NCI-H446 (cell line): ENCODE measurements at places on chromosomes 7 and 10.

DNA sequence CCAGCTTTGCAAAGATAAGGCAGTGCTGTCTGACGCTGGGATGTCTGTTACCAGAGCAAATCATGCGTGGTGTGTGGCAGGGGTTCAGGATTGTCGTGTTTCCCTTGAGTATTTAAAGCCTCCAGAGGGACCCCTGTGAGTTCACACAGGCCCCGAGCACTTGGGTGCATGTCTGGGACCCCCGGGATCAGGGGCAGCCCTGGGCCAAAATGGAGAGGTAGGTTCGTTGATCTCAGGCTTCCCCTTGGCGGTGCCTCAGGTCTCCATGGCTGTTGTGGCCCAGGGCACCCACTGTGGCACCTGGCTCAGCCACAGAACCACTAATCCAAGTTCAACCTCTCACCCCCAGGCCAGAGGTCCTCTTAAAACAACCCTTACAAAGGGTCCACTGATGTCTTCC, 523.1 kb upstream of the DPP6 start:
- DNase-seq = no peak

DNA sequence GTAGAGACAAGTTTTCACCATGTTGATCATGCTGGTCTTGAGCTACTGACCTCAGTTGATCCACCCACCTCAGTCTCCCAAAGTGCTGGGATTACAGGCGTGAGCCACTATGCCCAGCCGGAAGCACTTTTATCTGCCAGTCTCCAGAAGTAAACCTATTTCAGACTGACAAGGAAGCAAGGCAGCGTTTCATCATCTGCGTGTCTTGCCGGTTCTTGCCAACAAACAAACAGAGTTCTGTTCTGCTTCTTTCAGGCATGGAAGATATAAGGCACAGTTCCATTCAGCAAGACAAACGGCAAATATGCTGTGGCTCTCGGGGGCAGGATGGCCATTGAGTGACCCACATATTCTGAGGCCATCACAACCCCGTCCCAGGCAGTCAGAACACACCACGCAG, 15.5 kb upstream of the LARP4B start:
- no peak for DNase-seq

DNA sequence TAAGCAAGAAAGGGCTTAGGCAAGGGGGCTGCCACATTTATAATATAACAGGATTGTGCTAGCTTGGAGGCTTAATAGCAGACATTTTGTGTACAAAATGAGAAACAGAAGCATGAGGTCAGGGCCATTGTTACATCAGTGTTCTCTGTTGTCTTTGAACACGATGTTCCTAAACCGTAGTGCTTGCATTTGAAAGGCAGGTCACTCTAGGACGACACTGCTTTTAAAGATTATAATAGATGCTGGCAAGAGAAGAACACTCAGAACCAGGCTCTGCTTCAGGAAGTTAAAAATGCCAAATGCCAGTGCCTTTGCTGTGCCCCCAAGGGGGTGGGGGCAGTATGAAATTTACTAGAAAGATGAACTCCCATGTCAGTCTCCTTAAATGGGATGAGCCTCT, 91.1 kb downstream of the SORCS3 start:
- no peak for DNase-seq

GRCh38 chr7:32887395-32887794, 4.2 kb downstream of the KBTBD2 start:
- no peak for DNase-seq

- DNase-seq = no peak
Measured at GRCh38 chr10:51144161-51144781, 70.0 kb downstream of the PRKG1 start.

DNA sequence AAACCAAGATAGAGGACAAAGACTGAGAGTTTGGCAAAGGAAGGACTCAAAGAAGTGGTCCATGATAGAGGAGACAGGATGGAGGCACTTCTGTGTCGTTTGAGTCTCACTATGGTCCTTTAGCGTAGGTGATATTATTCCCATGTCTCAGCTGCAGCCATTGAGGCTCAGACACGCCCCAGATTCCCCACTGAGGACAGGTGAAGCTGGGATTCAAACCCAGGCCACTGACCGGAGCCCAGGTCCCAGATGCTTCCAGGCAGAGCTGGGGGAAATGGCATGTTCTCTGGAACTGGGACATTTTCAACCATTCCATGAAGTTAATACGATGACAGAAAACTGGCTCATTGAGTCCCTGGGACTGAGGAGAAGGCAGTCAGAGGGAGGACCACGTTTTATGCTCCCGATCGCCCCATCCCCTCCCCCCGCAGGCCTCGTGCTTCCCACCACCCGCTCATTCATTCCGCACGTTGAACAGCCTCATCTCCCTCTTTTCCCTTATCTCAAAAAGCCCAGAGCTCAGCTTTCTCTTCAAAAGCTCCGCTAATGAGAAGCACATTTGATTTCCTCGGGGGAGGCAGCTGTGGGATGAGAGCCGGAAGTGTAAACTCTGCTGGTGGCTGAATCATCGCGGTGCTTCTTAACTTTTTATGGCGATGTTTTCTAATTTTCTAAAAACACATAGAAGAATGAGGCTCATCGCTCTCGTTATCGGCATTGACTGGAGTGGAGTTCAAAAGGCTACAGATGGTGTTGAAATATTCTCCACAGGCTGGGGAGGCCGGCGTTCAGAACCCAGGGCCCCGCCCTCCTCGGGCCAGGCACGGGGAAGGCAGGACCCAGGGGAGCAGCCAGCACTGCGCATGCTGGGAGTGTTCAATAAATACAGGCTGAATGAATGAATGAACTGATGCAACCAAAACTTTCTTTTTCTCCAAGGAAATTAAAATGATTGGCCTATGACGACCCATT, 64.0 kb downstream of the OAT start:
- DNase-seq = no peak

GRCh38 chr7:37694208-37695094, 10.9 kb downstream of the GPR141 start:
- no peak for DNase-seq

GRCh38 chr7:150738591-150739001, 1.4 kb downstream of the GIMAP5 start:
- DNase-seq = no peak

GRCh38 chr7:55024776-55025175, 6.0 kb downstream of the EGFR start:
- no peak for DNase-seq

GRCh38 chr10:9875353-9875752, 1142.3 kb upstream of the CELF2 start:
- DNase-seq = no peak

DNA sequence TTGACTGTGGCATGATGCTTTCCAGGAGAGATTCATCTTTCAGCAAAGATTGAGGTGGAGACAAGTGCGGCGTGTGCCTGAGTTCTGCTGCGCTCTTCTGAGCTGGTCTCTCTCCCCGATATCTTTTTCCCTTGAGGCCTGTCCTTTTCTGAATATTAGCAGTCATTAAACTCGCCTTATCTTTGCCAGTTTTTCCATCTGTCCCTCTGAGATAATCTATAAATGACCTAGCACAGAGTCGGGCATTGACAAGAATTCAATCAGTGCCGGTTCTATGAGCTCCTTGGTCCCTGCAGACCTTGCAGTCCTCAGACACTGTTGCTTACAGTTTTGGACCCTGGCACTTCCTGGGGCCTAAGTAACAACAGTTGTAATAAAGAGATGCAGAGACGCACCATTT, 89.7 kb upstream of the IKZF1 start:
- no peak for DNase-seq

DNA sequence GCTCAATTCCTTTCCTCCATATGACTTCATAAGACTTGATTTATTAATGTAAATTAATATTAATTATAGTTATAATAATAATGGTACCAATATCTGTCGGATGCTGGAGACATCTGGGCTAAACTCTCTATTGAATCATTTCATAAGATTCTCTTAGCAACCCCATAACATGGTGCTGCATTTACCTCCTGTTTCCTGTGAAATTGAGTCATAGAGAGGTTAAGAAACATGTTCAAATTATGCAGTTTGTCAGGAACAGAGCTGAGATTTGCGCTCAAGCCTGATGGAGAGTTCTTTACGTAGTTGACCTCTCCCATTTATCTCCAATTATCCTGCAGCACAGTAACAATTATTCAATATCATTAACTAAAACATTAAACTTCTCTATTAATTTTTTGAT, 621.8 kb upstream of the FZD8 start:
- no peak for DNase-seq

- DNase-seq = no peak
Measured at GRCh38 chr7:46955531-46955930, 626.4 kb downstream of the TNS3 start.

DNA sequence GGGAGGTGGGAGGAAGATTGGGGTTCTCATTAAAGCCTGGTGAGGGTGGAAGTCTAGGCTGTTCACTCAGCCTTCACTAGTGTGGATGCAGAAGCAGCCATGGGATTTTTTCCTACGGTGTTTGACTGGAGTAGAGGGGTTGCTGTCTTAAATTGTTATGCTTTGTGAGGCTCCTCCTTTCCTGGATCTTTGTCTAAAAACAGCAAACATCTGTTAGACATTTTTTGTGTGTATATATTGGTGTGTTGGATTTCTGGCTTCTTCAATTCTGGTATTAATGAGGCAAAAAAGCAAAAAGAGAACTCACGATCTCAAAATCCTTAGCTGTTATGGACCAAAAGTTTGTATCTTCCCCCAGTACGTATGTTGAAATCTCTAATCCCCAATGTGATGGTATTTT, 28.2 kb downstream of the MEOX2 start:
- DNase-seq = no peak

DNA sequence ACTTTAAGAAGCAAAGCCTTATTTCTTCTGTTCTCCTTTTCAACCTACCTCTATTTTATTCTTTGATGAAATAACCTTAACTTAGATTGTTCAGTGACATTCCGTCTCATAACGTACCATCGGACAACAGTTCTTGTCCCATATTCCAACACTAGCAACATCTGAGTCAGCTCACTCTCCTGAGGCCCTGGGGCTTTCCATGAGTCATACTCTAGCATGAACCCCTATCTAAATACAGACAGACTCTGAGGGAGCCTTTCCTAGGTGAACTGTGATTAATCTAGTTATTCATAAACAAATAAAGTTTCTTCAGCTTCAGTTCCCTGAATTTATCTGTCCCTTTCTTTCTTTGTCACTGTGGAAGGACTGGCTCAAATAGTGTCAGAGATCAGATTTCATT, 168.7 kb upstream of the LYZL1 start:
- DNase-seq = no peak

DNA sequence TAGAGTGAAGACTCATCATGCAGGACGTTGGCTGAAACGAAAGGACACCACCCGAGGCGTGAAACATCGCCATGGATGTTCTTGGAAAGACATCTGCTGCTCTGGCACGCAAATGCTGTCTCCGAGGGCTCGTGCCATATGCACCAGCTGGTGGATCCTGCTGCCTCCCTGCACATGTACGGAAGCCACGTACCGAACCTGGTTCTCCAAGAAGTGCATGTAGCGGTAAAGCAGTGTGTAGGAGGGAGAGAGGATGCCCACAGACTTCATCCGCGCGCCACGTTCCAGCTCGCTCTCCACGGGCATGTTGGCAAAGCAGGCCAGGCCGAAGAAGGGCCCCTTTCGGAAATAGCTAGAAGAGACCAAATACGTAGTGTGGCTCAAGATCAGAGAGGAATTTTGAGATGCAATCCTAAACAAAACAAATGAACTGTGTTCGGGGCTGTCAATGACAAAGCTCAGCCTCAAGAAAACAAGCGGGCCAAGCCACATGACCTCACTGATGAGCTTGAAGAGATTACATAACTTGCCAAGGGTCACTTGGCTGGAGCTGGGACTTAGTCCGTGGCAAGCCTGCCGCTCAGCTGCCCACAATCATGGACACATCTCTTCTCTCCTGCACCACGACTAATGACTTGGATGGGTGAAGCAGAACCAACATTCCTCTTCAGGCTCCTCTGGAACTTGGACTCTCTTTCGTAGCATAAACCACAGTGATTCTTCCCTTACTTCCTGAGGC, 16.5 kb downstream of the DENND11 start:
- peak; percentile 90 for DNase-seq

DNA sequence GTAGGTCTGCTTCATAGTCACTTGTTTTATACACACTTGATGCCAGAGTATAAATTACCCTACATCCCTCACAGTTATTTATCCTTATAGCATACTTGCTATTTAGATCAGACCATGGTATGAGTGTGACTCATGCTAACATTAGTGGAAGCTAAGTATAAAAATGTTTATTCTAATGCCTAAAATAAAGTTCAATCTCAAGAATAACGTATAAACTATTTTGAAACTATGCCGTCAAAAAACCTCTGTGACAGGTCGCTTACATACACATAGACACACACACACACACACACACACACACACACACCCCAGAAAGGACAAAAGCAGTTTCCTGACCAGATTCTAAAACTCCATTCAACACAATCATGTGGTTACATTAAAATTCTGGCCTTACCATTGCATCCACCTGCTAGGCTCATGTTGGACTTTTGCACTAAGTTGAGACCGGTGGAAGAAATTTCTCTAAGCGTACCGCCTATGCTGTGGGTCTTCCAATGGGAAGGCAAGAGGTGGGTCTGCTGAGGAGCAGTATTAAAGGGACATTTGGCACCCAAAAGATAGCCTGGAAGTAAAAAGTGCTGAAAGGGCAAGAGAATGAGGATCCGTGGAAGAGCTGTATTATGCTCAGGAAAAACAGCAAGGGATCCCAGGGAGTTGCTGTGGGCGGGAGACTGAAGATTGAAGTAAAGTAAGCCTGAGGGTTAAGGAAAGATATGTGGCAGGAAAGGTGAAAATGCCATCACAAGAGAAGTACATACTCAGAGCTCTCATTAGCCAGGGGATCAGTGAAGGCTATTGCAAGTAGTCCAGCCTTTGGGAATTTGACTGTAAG, 5.0 kb downstream of the FOXP2 start:
- no peak for DNase-seq

GRCh38 chr7:89837515-89837914, 316.8 kb upstream of the STEAP1 start:
- peak; percentile 85 for DNase-seq

DNA sequence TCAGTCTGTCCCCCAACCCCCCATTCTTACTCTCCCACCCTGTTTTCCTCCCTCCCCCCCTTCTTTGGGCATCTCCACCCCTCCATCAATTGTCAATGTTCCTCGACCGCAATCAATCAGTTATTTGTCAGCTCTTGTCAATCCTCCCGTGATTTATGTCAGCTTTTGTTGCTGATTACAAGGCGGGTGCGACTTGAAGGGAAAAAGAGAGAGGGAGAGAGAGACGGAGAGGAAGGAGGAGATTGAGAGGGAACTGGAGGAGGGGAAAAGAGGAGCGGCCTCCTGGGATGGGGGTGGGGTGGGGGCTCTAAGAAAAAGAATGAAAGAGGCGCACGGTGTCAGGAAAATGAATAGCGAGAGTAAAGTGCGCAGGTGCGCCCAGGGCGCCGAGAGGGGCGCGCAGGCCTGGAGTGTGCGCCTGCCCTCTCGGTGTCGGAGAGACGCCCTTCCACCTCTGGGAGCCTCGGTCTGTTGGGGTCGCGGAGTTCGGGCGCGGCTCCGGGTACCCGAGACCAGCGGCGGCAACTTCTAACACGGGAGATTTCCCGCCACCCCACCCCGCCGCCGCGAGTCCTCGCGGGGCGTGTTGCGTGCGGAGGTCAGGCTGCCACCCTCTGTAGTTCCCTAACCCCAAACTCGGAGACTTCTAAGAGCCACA, 1.1 kb upstream of the ZNF503 start:
- DNase-seq = peak; percentile 67
